Activated CD4-positive, alpha-beta T cell treated with anti-CD3 and anti-CD28 coated beads, Interleukin-10, Interleukin-2, amounts not matched to agents 100 ng/mL and 50 ng/mL, durations not matched to agents 16 hours and 8 hours (primary cell): ENCODE measurements at places on chromosomes 16 and 17.

- DNase-seq = no peak
Observed at GRCh38 chr17:81438688-81439087, 43.4 kb downstream of the BAHCC1 start.

GRCh38 chr17:61087024-61087423 lies 312.6 kb upstream of the TBX2 start:
- no peak for DNase-seq

DNA sequence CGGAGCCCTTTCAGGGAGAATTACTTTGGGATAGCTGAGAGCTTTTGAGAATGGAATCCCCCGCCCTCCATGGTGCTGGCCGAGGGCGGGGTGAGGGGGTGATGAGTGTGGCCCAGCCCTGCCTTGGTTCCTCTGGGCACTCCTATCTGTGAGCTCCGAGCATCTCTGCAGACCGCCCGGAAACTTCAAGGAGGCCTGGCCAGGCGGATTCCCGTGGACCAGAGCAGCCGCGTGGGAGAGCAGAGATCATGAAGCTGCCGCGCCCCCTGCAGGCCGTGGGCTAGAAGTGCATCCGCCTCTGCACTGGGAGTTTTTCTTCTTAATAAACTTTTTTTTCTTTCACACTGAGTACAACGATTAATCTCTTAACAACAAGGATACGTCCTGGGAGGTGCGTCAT lies 392.9 kb upstream of the EEF2KMT start:
- DNase-seq = peak; percentile 37

GRCh38 chr17:48024149-48025039 lies 13.2 kb downstream of the COPZ2 start:
- DNase-seq = peak; percentile 65

DNA sequence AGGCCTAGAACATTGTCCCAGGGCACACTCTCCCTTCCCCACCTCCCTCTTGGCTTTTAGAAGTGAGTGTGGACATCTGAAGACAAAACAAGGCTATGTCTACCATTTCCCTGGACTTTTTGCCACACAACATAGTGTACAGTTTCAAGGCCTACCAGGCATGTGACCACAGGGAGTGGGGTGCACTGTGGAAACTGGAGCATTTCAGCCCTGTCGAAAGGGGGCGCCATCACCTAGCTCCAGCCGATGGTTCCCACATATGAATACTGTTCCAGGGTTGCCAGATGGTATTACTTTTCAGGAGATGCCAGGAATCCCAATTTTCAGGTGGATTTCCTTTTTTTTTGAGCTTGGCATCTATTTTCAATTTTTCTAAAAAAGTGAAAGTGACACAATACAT lies 140.7 kb downstream of the KATNIP start:
- DNase-seq = peak; percentile 41

DNA sequence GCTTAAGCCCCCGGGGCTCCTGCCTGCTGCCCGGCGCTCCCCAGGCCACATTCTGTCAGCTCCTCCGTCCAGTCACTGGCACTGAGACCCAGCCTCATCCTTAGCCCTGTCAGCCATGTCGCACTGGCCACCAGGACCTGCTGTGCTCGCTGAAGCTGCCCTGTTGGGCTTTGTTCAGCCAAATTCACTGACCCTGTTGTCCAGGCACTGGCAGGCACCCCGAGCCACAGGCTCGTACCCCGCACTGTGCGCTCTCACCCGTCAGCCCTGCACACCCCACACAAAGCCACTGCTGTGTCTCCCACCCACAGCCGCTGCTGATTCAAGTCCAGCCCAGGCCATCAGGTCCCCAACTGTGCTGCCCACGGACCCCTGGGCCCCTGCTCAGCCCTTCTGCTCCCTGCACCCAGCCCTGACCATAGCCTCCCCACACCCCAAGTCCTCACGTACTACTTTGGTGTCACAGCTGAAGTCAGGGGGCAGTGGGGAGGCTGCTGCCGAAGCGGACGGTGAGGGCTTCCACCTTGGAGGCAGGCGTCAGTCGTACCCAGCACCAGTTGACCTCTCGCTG lies 131.5 kb upstream of the CHMP6 start:
- DNase-seq = no peak

DNA sequence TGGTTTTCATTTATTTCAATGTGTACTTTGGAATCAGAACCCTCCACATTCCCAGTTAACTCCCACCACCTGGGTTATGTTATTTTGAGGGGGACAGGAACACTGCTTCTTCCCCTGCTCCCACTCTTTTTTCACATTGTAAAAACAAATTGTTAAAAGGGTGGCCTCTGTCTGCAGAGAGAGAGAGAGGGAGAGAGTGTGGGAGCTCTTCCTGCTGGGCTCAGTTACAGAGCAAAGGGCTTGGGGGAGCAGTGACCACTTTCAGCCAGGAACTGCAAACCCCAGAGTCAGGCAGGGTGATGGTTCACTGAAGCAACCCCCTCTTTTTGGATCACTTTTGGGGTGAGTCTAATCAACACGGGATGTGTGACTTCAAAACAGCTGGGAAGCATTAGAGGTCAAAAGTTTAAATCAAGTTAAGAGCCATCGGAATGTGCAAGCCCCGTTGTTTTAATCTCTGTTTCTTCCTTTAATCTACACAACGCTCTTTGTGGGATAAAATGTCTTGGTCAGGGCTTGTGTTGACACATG lies 577.0 kb upstream of the CDH11 start:
- DNase-seq = no peak

GRCh38 chr16:57329718-57330327 lies 28.8 kb upstream of the CCL22 start:
- DNase-seq = no peak

DNA sequence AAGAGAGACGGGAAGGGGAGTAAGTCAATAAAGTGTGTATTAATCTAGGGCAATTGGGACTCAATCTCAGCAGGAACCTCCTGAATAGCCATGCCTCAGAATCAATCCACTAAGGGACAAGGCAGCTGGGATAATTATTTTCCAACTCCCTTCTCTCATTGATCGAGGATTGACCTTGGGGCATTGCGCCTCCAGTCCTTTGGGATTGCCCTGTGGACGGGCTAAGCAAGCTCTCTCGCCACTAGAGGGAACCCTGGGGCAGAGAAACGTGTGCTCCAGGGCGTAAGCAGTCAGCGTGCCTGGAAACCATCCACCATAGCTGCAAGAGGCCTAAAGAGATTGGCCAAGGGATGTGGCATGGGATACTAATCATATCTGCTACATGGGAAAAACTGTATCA lies 53.9 kb upstream of the ERCC4 start:
- peak; percentile 63 for DNase-seq

DNA sequence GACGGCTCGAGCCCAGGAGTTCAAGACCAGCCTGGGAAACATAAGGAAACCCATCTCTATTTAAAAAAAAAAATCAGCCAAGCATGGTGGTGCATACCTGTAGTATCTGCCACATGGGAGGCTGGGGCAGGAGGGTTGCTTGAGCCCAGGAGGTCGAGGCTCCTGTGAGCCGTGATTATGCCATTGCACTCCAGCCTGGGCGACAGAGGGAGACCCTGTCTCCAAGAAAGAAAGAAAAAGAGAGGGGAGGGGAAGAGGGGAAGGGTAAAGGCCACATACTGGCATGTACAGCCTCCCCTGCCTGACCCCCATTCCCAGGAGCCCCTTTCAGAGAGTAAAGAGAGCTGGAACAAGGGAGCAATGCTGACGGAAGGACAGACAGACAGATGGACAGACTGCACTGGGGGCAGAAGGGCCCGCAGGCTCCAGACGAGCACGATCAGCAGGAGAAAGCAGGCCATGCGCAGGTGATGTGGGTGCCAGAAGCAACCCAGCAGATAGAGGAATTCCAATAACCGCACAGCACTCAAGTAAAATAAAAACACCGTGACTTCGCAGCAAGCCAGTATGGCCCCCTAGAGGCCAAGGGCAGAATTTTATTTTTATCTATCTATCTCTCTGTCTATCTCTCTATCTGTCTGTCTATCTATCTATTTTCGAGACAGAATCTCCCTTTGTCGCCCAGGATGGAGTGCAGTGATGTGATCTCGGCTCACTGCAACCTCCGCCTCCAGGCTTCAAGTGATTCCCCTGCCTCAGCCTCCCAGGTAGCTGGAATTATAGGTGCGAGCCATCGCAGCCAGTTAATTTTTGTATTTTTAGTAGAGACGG lies 27.1 kb upstream of the SNN start:
- DNase-seq = peak; percentile 53

- DNase-seq = no peak
Observed at GRCh38 chr16:14303182-14303618, 232.1 kb downstream of the MRTFB start.

- no peak for DNase-seq
Observed at GRCh38 chr17:34464812-34465211, 101.8 kb upstream of the CCL1 start.

DNA sequence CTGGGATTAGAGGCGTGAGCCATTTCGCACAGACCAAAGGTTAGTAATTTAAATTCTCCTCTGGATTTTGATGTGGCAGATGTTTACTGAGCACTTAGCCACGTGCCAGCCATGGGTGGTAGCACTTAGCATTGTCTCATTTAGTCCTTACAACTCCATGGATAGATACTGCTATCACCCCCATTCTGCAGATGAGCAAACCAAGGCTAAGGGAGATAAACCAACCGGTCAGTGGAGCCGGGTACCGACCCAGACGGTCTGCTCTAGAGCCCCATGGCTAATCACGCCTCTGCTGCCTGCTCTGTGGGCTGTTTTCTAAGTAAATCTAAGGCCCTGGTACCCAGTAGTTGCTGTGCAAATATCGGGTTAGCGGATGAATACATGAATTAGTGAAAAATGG lies 12.6 kb upstream of the ADGRG1 start:
- no peak for DNase-seq

GRCh38 chr16:60405286-60405685 lies 1631.0 kb downstream of the CDH8 start:
- no peak for DNase-seq

- DNase-seq = no peak
Observed at GRCh38 chr17:6487251-6488007, 43.2 kb downstream of the PIMREG start.

GRCh38 chr17:79137789-79138165 lies 63.2 kb downstream of the ENGASE start:
- no peak for DNase-seq

GRCh38 chr17:77210331-77210730 lies 69.6 kb downstream of the SEC14L1 start:
- DNase-seq = no peak

DNA sequence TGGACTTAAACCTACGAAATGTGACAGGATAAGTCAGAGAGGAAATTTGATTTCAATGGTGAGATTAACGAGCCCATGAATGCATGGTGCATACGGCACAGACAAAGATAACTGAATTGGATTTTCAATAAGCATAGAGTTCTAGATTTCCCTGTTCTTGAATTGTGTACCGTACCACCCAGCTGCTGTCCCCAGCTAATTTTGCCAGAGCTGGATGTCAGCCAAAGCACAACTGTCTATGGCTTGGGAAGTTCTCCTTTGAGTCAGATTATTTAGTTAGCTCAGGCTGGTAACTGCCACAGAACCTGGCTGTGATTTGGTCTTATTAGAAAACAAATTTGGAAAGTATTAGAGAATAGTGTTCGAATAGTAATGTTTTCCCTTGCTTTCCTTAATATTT lies 143.1 kb downstream of the CDH13 start:
- DNase-seq = no peak

GRCh38 chr17:73248532-73248931 lies 13.1 kb downstream of the CPSF4L start:
- DNase-seq = no peak

- DNase-seq = peak; percentile 86
Observed at GRCh38 chr17:74961657-74962350, 10.8 kb downstream of the HID1 start.

GRCh38 chr17:72657467-72658317 lies 434.8 kb downstream of the SLC39A11 start:
- no peak for DNase-seq

DNA sequence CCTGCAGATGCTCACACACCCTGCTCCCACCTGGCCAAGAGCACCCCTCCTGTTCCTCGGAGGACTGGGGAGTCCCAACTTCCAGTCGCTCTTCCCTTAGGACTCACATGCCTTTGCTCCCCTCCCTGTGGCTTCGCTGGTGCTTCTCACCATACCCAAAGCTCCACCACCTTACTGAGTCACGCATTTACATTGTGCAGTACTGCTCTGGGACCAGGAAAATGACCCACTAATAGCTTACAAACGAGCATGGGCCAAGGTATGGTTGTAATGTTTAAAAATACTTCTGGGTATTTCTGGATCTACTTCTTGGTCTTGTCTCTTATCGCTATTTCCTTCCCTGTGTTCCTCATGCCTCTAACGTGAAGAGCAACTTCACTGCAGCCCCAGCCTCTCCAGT lies 41.0 kb upstream of the CDRT4 start:
- DNase-seq = no peak

- peak; percentile 50 for DNase-seq
Observed at GRCh38 chr17:76266244-76266938, 1.2 kb downstream of the UBALD2 start.

GRCh38 chr16:21223787-21224186 lies 9.7 kb upstream of the ANKS4B start:
- DNase-seq = no peak

GRCh38 chr16:74868501-74868900 lies 93.9 kb upstream of the FA2H start:
- peak; percentile 28 for DNase-seq

DNA sequence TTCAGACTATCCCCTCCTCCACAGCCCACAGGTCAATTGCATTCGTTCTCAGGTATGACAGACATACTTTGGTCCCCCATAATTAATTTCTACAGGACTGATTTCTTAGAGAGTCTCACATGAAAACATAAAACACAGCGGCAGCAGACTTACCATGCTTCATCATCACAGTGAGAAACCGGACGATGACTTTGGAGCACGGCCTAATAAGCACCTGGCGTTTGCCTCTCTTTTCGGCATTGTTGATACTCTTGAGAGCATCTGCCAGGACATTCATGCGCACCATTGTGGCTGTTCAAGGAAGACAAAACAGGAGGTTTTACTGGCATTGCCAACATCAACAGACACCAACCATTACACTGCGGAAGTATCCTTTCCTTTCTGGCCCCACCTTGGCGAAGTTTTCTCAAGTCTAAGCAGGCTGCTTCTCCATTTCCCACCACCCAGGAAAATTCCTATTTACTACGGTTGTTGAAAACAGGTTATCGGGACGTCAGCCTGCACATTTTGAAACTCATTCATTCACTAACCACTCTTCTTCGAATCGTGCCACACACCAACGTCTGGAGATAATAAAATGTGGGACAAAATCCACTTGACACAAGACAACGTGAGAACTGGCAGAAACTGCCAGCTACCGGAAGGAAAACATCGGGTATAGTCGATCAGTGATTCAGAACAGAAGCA lies 1.2 kb downstream of the RPS15A start:
- DNase-seq = no peak

DNA sequence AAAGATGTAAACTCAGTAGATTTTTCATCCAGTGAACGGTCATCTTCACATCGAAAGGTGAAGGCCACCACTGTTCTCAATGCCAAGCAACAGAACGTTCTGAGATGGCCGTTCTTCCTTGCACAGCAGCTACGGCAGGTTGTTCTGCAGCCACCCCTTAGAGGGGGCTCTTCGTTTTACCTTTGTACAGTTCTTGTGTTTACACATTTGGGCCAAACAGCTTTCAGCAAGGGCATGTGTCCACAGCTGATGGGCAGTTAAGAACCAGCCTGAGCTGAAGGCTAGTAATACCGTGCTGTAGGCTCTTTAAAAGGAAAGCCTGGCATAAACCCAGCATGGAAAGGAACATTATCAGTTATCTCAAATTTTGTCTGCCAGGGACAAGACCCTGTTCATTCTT lies 15.9 kb downstream of the PLD6 start:
- no peak for DNase-seq
